Naive thymus-derived CD4-positive, alpha-beta T cell (primary cell): ENCODE measurements at places on chromosomes 1 and 21.

DNA sequence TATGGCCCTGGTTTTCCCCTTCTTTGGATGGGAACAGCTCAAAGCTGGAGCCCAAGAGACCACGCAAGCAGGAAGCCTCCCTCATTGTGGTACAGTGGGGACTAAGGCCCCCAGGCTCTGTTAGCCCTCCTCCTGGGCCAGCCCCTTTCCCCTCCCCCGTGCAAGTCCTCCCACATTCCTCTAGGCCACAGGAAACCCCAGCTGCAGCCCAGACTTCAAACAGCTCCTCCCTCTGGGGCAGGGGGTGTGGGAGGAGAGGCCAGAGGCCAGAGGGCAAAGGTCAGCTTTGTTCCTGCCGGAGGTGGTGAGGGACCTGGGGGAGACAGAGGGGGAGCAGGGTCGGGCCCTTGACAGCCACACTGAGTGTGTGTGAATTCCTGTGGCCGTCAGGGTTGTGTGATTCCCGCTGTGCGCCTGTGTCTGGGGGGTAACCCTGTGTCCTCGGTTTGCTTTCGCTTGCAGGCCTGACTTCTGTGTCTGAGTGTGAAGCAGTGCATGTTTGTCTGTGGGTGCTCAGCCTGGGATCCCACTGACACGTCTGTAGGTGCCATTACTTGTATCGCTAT, 3.4 kb upstream of the AHDC1 start:
- no peak for DNase-seq

GRCh38 chr1:9271861-9272595, 20.7 kb upstream of the SPSB1 start:
- DNase-seq, result no peak

DNA sequence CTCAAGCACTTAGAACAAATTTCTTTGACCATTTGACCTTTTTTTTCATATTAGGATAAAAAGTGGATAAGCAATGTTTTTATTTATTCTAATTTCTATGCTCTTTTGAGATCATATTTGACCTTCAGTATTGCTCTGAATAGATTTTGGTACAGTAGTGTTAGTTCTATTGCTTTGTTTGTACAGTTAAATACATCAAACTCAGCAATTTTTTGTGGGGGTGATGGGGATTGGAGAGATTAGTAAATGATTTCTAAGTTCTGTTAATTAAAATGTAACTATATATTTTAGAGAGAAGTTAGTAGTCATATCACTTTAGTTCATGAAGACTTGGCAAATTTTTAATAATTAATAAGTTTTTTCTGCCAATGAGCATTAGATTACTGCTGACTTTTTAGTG, 2.4 kb upstream of the GPR52 start:
- DNase-seq, result no peak

DNA sequence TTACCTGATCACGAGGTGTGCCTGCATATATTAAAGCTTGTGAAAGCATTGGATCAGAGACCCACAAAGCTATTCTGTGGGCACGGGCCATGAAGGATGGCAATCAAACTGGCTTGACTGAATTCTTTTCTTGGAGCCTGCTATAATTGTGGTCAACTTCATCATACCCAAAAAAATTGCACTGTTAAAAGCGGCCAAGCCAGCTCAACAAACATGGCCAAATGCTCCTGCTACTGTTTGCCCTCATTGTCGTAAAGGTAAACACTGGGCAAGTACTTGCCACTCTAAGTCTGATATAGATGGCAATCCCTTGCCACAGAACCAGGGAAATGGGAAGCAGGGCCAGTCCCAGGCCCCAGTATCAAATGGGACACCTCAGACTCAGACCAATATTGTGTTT, 6.6 kb upstream of the GSTM5 start:
- no peak for DNase-seq

DNA sequence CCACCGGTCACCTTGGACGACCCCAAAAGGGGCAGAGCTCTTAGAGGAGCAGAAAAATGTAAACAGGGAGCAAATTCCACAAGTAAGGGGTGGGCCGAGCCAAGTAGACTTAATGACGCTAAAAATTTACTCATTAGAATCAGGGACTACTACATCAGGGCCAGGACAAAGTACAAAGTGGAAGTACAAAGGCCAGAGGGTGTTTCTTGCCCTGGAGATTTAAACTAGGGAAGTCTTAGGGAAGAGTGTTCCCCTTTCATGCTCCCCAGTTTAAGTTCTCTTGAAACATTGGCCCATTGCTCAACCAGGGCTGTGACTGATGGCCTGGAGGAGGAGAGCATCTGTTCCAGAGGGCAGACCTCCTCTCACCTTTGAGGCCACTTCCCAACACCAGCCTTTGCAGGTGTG, 48.6 kb downstream of the BACH1 start:
- DNase-seq, result no peak

GRCh38 chr1:213939888-213940287, 47.9 kb upstream of the PROX1 start:
- DNase-seq, result no peak

- DNase-seq, result no peak
These were observed 7.4 kb downstream of the SLC26A9 start for GRCh38 chr1:205935869-205936268.

- no peak for DNase-seq
These were observed 29.7 kb downstream of the TRIM11 start for GRCh38 chr1:228376651-228377631.

DNA sequence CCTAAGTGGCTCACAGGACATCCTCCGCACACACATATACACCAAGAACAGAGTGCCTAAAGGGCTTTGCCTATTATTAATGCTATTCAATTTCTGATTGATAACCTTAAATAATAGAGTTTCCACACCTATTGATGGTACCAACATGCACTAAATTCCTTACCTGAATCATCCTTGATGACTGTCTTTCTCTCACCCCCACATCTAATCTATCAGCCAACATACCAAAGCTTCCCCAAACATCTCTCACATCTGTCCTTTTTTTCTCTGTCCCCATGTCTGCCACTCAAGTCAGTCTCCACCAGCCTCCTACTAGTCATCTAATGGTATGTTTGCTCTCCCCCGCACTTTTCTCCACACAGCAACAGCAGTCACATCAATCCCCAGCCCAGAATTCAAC, 174.4 kb downstream of the DSCAM start:
- DNase-seq, result no peak

GRCh38 chr1:198001776-198002408, 84.7 kb downstream of the LHX9 start:
- DNase-seq, result no peak

DNA sequence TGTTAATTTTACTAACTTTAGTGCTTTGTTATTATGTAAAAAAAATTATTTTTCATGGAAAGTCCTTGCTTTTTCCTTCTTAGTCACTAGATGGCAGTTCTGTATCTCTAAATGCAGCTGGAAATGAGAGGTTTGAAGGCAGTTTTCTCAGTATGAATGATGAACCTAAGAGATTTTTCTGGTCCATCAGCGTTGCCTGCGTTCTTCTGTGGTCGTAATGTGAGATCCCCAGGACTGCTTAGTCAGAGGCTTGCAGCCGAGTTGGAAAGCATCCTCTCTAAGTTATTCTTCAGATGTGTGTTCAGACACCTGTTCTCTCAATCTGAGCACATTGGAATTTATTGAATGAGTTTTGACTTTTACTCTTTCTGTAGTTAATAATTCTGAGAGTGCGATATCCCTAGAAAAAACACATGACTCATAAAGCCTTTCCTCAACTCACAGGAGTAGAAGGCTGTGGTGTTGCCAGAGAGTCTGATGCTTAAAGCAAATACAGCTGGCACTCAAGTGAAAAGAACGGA, 99.3 kb downstream of the FMN2 start:
- no peak for DNase-seq

DNA sequence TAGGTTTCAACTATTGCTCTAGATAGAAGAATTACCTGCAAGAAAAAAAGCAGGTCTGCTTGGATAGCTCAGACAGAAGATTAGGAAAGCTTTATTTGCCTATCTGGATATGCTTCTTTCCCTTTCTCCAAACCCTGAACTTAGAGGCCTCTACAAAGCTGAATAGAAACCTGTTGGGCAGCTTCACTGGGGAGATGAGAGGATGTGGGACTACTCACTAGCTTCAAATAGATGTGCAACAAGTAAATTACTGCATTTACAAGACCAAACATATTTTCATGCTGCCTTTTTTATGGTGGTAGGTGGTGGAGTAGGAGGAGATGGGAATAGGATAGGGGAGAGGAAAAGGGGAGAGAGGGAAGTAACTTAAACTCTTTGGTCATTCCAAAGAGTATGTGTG, 6.4 kb downstream of the CLCA2 start:
- no peak for DNase-seq

- no peak for DNase-seq
These were observed 536 bp downstream of the HMGCL start for GRCh38 chr1:23824711-23825075.

GRCh38 chr1:7224644-7225043, 439.4 kb downstream of the CAMTA1 start:
- DNase-seq, result no peak

- DNase-seq, result no peak
These were observed 2.0 kb downstream of the LRRC7 start for GRCh38 chr1:69569576-69570328.

DNA sequence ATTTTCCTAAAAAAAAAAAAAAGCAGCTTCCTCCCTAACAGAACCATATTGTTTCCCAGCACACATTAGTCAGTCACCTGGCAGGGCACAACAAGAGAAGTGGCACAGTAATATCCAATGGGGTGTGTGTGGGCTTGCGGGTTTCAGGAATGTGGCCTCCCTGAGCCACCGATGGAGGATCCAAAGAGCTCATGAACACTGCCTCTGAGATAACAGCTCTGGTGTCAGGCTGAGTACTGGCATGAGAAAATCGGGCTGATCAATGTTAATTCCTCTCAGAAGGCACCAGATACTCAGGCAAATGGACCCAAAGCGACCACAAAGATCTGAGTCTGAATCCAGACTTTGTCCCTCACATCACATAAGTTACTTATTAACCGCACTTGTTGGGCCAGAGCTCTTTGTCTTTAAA, 2.2 kb upstream of the LYPD8 start:
- no peak for DNase-seq

DNA sequence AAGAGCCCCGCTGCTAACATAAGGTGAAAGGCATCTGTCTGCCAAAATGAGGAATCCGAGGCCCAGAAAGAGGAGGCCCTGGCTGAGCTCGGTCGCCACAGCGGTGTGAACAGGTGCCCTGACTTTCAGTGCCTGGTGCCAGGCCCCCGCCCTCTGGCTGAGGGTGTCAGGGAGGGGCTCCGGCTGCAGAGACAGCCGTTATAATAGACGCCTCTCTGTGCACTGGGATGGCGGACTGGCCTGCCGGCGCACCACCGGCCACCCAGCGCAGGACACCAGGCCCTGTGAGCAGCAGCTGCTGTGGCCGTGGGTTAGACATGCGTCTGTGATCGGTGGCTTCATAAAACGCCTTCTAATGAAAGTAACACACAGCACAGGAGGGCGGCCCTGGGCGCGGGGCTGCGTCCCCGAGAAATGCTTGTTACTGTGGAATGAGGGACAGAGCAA, 51.4 kb upstream of the ACTRT2 start:
- DNase-seq, result no peak

- DNase-seq, result no peak
These were observed at the start of gene CLEC20A for GRCh38 chr1:178496410-178497135. Gene CLEC20A (minus strand): TSS chr1:178496964. CDS start chr1:178496939, 25 bp downstream.

DNA sequence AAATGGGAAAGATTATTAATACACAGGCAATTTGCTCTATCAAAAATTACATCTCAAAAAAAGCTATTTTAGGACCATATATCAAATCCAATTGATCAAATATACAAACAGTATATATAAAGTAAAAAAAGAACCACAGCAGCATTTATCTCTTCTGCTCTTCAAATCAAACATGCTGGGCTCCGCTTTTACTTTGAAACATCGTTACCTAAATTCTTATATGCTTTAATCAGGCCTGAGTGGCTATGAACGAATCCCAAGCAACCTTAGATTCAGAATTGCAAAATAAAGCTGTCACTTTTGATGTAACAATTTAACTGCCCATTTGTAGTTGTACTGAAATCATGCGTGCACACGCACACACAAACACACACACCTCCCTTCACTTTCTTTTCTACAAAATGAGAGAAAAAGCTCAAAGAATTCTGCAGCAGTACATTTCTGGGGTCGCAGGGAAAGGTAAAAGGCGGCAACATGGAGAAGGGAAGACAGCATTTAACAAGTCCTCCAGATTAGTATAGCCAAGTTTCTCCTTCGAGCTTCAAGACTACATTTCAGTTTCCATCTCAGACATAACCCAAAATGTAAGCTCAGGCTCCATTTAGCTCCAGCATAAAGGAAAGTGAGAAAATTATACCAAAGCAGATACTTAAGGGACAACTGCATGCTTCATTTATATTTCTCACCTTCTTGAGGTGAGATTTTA, 92.2 kb upstream of the TTC39A start:
- DNase-seq, result no peak

- DNase-seq, result no peak
These were observed 146.1 kb upstream of the FGGY start for GRCh38 chr1:59150577-59151386.

DNA sequence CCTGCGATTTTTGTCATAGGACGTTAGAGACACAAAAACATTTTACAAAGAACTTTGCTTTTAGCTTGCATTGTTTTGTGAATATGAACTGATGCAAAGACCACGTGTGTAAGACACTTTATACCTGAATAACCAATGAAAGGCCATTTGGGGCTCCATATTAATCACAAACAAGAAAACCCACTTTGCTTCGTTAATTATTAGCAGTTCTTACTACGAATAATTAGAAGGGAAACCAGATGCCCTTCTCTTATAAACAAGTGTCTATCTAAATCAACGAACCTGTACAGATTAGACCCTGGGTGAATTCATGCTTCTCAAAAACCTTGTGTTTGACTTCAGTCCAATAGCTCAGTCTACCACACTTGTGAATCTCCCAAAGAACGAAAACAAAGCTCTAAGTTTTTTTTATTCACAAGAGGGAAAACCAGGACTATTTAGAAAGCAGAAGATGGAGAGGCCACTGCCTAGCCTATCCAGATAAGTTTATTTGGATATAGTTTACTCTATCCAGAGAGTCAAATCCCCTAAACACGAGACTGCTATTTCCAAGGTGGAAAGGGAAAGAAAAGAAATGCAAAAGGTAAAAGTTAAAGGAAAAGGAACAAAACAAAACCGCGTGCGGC, 897 bp downstream of the CYYR1 start:
- DNase-seq, result no peak

DNA sequence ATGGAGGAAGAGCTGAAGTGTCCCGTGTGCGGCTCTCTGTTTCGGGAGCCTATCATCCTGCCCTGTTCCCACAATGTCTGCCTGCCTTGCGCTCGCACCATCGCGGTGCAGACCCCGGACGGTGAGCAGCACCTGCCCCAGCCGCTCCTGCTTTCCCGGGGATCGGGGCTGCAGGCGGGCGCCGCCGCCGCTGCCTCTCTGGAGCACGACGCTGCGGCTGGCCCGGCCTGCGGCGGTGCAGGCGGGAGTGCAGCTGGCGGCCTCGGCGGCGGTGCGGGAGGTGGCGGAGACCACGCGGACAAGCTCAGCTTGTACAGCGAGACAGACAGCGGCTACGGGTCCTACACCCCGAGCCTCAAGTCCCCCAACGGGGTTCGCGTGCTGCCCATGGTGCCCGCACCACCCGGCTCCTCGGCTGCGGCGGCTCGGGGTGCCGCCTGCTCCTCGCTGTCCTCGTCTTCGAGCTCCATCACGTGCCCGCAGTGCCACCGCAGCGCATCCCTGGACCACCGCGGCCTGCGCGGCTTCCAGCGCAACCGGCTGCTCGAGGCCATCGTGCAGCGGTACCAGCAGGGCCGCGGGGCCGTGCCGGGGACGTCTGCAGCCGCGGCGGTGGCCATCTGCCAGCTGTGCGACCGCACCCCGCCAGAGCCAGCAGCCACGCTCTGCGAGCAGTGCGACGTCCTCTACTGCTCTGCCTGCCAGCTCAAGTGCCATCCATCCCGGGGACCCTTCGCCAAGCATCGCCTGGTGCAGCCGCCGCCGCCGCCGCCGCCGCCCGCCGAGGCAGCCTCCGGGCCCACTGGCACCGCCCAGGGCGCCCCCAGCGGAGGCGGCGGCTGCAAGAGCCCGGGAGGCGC, 1.3 kb downstream of the TRIM67 start:
- DNase-seq, result no peak
